ENCODE measurements at places on chromosomes 3 and 15.

DNA sequence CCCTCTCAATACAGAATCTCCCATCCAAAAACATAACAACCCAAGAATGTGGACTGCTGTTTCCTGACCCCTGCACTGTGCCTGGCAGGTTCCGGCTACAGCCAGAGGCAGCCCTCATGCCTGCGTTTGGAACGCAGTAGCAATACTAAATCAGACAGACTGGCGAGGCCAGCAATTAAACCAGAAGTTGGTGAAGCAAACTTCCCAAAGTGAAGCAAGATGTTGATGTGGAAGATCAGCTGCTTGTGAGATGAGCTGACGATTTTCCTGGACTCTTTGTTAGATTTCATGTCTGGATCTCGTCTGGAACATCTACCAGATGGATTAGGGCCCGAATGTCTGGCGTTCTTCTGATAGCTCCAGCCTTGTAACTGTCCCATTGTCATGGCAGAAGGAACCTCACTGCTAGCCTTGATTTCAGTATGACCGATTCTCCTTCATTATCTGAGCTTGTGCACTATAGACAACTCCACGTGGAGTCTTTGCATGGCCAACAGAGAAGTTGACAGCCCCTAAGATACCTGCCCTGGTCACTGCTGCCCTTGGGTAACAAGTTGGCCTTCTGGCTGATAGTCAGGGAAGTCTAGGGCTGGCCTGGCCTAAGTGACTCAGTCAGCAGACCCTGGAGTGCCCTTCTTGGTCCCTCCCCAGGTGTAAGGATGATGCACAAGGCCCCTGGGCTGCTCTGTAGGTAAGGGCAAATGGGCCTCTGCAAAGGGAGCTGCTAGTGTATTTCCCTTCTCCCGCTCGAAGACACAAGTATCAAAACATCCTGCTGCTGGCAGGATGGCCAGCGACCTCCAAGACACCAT lies 126.5 kb downstream of the ADAMTS17 start:
- no peaks in the 10 kb centered on the region for H3K4me1 ChIP-seq
- H3K27ac ChIP-seq: no peak overlapping the region
- H3K36me3 ChIP-seq: no peaks in the 10 kb centered on the region
- DNase-seq: no peak
- no peak overlapping the region for H3K4me3 ChIP-seq

- H3K4me3 ChIP-seq: no peak overlapping the region
- H3K27me3 ChIP-seq: peaks cover 4% of the 10 kb centered on the region
- peaks cover 49% of the 10 kb centered on the region for H3K4me1 ChIP-seq
- peaks cover 4% of the 10 kb centered on the region for H3K36me3 ChIP-seq
Observed at GRCh38 chr3:126910231-126910630, 72.7 kb upstream of the PLXNA1 start.

- DNase-seq: no peak
- no peak overlapping the region for H3K27ac ChIP-seq
- no peak overlapping the region for H3K4me3 ChIP-seq
- H3K36me3 ChIP-seq: no peaks in the 10 kb centered on the region
- H3K4me1 ChIP-seq: no peaks in the 10 kb centered on the region
Observed at GRCh38 chr3:155233213-155233612, 60.3 kb downstream of the STRIT1 start.

DNA sequence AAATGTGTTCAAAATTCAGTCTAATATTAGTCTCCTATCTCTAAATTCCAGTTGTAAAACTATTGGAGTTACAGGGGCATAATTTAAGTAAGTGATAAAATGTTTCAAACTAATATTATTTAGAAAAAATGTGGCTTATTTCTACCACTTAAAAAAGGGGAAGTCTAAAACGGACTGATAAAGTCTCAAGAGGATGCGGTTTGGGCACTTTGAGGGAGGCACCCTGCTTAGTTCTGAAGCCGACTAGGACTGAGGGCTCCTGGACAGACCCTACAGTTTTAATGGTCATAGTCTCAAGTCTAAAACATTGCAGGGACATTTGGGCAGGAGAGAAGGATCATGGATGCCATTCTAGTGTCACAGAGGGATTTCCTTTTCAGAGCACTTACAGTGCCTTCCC lies 566.3 kb downstream of the NR2F2 start:
- H3K4me1 ChIP-seq: no peaks in the 10 kb centered on the region
- no peak for DNase-seq
- peaks cover 2% of the 10 kb centered on the region for H3K27me3 ChIP-seq

DNA sequence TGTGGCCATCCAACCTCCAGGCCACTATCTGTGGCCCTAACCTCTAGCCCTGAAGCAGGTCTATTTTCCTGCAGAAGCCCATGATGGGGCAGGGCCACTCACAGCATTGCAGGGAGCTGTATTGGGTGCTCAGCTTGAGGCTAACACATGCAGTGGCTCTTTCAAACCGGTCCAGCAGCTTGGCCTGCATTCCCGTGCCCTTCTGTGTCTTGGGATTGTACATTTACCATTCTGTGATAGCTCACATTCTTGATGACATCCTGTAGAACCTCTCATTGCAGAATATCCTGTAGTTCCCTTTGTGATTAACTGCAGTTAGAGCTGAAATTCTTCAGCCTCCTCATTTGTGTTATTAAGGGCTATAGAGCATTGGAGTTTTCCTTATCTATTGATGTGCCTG lies 60.8 kb upstream of the ANKRD34C start:
- H3K27me3 ChIP-seq: peaks cover 11% of the 10 kb centered on the region
- H3K27ac ChIP-seq: no peak overlapping the region
- H3K36me3 ChIP-seq: no peaks in the 10 kb centered on the region
- H3K4me3 ChIP-seq: no peak overlapping the region

DNA sequence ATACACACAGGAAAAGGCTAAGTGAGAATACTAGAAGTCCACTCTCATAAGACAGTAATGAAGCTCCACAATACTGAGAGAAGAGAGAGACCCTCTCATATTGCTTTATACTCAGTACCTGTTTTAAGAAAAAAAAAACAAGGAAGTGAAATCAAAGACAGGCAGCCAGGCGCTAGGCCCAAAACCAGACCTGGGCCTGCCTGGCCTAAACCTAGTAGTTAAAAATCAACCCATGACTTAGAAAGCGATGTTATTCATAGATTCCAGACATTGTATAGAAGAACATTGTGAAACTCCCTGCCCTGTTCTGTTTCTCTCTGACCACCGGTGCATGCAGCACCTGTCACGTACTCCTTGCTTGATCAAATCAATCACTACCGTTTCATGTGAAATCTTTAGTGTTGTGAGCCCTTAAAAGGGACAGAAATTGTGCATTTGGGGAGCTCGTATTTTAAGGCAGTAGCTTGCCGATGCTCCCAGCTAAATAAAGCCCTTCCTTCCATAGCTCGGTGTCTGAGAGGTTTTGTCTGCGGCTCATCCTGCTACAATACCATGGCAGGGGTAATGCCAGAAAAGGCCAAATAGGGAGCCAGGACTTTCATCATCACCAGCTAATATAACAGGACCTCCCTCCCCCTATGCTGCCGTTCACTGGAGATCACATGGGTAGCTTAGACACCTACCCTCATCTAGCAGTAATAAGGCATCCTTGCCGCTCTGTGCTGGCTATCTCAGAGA lies 1294.1 kb downstream of the NSUN3 start:
- DNase-seq: no peak
- H3K36me3 ChIP-seq: no peaks in the 10 kb centered on the region
- no peaks in the 10 kb centered on the region for H3K27me3 ChIP-seq

- no peak overlapping the region for H3K27ac ChIP-seq
- H3K27me3 ChIP-seq: no peaks in the 10 kb centered on the region
- no peaks in the 10 kb centered on the region for H3K4me1 ChIP-seq
- no peak overlapping the region for H3K4me3 ChIP-seq
- H3K36me3 ChIP-seq: no peaks in the 10 kb centered on the region
Observed at GRCh38 chr3:114538211-114538610, 244.4 kb downstream of the TIGIT start.

DNA sequence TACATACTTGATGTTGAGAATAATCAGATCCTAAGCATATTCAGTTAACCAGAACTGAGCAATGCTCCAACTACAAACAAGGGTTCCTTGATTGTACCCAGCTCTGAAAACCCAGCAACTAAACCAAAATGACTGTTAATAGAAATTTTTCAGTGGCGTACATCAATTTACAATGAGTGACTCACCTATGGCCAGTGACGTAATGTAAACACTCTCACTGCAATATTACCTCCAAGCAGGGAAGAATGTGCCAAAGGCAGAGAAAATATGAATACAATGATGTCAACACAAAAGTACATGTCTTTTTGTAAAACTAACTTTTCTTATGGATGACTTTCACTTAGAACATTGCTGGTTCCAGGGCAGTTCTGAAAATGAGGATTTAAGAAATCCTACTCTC lies 611.3 kb downstream of the EDEM1 start:
- DNase-seq: no peak
- H3K27me3 ChIP-seq: no peaks in the 10 kb centered on the region
- no peaks in the 10 kb centered on the region for H3K4me1 ChIP-seq

DNA sequence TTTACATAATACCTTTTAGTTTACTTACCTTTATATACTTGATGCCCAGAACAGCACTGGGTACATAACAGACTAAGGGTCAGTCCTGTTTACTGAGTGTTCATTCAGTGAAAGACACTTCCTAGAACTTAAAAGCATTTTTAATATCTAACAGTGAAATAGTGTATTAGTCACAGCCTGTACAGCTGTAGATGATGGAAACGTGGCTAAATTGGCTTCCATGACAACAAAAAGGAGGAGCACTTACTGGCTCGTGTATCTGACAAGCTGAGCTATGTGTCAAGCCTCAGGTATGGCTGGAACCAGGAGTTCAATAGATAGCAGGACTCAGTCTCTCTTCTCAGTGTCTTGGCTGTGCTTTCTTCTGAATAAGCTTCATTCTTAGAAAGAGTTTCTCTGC lies 40.2 kb downstream of the CMTM8 start:
- no peaks in the 10 kb centered on the region for H3K36me3 ChIP-seq

GRCh38 chr3:102672305-102672704 lies 237.5 kb downstream of the ZPLD1 start:
- peaks cover 2% of the 10 kb centered on the region for H3K27me3 ChIP-seq
- DNase-seq: no peak
- H3K4me3 ChIP-seq: no peak overlapping the region
- H3K36me3 ChIP-seq: no peaks in the 10 kb centered on the region

- no peak overlapping the region for H3K27ac ChIP-seq
- peaks cover 93% of the 10 kb centered on the region for H3K27me3 ChIP-seq
- peaks cover 40% of the 10 kb centered on the region for H3K4me1 ChIP-seq
- no peak for DNase-seq
- H3K4me3 ChIP-seq: peak overlapping the region; percentile 23
Observed at GRCh38 chr3:158103081-158103886, 2.9 kb downstream of the SHOX2 start.
